Suppressor macrophage treated with lipopolysaccharide for 1 hour (primary cell): ENCODE measurements at places on chromosomes 3 and 15.

DNA sequence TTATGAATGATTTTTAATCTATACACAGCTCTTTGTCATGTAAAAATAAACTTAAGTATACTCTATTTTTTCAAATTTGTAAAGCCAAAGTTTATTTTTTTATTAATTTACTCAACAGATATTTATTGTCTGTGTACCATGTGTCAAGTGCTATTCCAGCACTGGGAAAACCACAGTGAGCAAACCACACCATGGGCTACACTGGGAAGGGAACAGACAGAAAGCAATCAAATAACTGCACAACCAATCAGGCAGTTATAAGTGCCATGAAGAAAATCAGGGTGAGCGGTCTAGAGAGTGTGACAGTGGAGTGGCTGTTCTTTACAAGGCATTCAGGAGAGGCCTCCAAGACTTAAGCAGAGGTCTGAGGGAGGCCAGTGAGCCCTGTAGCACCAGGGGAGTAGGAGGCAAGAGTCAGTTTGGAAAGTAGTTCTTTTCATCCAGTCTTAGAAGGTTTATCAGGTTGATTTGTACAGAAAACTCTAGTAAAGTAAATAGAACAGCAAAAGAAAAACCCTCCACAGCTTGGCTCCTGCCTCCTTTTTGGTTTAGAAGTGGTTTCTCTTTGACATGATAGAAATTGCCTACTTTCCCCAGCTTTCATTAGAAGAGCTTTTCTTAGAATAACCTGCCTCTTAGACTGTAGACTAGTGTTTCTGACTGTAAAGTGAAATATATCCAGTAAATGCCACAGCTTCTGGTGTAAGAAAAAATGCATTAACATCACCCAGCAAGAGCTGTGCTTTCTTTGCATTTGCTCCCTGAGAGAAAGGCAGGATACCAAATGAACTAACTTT is 13.7 kb downstream of the EIF2AK4 start:
- DNase-seq: no peak

DNA sequence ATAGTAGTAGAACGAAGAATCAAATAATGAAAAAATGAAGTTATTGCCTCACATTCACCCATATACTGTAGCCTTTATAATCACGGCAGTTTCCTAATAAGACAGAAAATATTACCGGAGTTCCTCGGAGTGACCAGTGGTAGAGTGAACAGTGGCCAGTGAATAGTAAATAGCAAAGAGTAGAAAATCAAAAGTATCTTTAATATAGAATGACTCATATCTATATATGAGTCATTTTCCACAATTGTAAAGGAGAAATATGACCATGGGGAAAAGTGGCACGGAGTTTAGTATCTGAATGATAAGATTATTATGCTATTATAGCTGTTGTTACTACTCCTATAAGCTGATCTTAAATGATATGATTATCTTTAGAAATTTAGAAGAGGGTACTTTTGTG is 38.5 kb downstream of the ZBTB20 start:
- DNase-seq: no peak

DNA sequence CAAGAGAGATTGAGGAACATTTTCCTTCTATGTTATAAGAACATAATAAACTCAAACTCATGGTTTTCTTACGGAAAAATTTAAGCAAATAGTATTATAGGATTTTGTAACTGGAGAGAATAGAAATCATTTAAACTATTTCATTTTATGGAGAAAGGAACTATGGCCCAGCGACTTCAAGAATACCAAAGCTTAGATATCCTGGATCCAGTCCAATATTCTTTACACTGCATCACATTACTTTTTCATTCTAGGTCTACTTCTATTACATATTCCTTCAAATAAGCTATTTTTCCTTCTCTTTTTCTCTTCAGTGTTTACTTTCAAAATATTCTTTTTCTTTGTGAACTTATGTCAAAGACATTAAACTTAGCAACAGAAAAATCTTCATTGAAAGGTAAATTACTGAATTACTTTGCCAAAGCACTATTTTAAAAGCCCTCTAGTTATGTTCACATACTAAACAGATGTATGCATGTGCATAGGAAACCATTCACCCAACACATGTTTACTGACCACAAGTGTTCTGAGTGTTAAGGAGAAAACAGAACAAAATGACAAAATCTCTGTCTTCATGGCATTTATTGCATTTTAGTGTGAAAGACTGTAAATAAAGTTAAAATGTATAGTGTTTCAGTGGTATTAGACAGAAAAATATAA is 20.4 kb downstream of the KPNA4 start:
- DNase-seq: no peak

GRCh38 chr3:63060412-63060811 is 185.2 kb upstream of the CADPS start:
- DNase-seq: no peak

- DNase-seq: no peak
Measured at GRCh38 chr3:83625261-83625660, 1333.5 kb upstream of the CADM2 start.
